ENCODE measurements at places on chromosomes 12 and 14.

DNA sequence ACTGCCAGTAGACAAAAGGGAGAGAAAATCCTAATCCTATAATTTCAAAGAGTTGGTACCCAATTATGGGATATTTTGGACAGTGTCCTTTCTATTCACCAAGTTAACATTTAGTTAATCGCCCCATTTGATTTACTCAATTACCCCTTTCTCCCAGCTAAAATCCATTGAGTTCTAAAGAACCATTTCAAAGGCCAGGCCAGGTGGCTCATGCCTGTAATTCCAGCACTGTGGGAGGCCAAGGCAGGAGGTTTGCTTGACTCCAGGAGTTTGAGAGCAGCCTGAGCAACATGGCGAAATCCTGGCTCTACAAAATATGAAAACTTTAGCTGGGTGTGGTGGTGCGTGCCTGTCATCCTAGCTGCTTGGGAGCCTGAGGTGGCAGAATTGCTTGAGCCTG is 5.5 kb upstream of the GPR19 start:
- DNase-seq, result no peak

DNA sequence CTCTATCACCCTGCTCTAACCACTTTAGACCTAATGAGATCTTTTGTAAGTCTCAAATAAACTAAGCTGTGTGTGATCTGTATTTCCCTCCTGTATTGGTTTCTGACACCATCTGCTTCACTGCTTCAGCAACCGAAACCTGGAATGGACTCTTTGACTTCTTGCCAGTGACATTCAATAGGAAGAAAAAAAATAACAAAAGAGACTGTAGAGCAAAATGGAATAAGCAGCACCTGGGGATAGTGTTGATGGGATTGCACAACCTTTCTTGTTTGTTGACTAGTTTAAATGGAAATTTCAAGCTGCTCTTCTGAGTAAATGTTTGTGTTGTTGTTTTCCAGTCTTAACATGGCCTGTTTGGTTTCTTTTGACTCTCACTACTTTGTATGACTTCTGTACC is 888.6 kb upstream of the SEL1L start:
- no peak for DNase-seq

- no peak for DNase-seq
Measured at GRCh38 chr12:50419112-50419909, 18.6 kb downstream of the LARP4 start.

GRCh38 chr14:23633160-23633701 is 2.9 kb upstream of the DHRS2 start:
- DNase-seq, result no peak

GRCh38 chr12:75236206-75236605 is 26.6 kb upstream of the KCNC2 start:
- no peak for DNase-seq

DNA sequence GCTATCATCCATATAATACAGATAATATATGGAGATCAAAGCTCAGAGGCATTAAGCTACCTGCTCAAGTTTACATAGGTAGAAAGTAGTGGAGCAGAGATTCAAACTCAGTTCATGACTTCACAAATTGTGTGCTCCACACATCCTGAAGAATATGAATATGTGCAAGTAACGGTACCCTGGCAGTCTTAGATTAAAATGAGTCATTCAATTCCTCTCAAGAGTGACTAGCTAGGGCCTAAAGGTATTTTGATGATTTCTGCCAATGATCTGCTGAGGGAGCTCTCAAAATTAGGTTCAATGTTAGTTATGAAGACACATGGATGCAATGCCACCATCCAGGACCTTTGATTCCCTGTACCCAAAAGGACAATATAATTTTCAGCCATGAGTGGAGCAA is 58.9 kb downstream of the GRIP1 start:
- DNase-seq, result no peak

- no peak for DNase-seq
Measured at GRCh38 chr14:51442513-51443175, 202.6 kb downstream of the TMX1 start.

DNA sequence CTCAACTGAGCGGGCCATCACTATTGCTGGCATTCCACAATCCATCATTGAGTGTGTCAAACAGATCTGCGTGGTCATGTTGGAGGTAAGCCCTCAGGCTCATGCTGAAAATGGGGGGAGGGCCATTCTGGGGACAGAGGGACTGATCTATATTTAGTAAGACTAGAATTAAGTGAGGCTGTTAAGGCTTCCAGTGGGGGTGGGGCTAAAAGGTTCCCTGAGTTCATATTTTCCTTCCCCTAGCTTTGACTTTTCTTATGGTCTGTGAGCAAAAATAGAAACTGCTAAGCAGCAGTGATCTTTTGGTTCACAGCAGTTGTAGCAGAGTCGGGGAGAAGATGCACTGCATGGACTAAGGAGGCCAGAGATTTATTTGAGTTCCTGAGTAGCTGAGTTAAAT is 9.2 kb downstream of the PCBP2 start:
- no peak for DNase-seq

Measured in activated CD4-positive, alpha-beta T cell treated with anti-CD3 and anti-CD28 coated beads for 1 hour (primary cell).